ENCODE measurements at places on chromosomes 12 and 14.

GRCh38 chr12:81759190-81760051 is at the start of gene PPFIA2:
Gene PPFIA2, minus strand, starts transcription at chr12:81759350.
- no peak for DNase-seq

GRCh38 chr12:124939421-124940142 is 25.1 kb upstream of the UBC start:
- peak; percentile 91 for DNase-seq

DNA sequence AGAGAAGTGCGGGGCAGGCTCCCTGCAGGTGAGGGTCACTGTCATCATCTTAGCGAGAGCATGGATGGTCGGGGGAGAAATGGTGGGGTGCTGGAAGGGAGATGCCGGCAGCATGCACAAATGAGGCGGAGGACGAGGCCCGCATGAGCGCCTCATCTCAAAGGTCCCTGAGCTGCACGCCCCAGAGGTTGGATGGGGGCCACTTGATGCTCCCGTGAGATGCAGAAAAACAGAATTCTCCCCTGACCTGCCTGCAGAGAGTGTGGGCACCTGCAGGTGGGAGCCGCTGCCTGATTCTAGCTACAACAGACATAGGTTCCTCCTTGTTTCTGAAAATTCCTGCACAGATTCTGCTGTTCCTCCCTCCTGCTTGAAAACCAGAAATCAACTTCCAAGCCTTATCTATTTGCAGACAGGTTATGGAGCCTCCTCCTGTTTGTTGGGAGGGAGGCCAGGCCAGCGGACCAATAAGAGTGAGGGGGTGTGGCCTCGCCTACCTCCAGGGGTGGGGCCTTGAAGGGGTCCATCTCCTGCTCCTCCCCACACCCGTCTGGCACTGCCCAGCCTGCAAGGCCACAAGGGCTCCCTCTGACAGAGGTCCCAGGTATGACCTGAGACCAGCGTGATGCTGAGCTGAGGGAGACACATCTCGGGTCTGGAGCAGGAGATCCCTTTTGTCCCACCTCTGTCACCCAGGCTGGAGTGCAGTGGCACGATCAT is 67.2 kb downstream of the KDM2B start:
- no peak for DNase-seq

GRCh38 chr12:71252473-71252872 is 94.7 kb upstream of the TSPAN8 start:
- DNase-seq = no peak

DNA sequence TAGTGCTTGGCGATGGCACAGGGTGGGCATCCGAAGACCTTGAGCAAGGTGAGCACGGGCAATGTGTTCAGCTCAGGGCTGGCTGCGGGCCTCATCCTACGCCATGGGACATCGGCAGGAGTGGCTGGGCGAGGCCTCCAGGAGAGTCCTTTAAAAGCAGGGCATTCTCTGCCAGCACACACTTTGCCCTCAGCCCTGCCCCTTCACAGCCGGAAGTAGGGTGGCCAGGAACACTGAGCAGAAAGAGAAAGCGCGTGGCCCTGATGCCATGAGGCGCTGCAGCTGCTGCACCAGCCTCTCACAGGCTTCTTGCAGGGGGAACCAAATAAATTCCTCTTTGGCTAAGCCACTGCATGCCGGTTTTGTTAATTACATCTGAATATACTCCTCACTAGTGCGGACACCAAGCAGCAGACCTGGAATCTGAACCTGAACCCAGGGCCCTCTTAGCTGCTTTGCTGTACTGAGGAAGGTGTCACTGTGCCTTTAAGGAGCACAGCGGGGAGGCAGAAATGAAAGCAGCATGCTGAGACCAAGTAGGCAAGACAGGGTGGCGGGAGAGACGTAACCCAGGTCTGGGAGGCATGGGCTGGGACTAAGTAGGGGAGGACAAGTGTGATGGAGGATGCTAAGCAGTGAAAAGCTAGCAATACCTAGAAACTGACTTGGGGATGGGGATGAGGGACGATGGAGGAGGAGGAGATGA is 155.2 kb downstream of the TTC7B start:
- DNase-seq = no peak

GRCh38 chr12:49644620-49644994 is 21.2 kb downstream of the PRPF40B start:
- peak; percentile 73 for DNase-seq

DNA sequence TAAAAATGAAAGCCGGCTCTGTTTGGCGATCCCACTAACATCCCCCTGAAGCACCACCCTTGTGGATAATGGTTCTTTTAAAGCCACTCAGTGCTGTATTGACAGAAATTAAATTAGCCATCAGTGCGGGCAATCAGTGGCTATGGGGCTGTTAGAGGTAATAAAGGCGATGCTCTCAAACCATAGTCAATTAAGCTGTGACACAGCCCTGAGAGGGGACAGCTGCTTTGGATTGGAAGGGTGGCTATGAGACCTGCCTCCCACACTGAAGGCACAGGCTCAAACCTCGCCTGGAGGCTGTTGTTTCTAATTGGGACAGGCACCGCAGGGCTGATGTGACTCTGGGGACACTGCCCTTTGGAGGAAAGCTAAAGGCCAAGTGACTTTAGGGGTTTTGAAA is 562.2 kb downstream of the VRK1 start:
- no peak for DNase-seq

GRCh38 chr12:131507881-131508280 is 203.0 kb upstream of the SFSWAP start:
- no peak for DNase-seq

- DNase-seq = no peak
Observed at GRCh38 chr12:25357595-25357994, 106.9 kb upstream of the KRAS start.

DNA sequence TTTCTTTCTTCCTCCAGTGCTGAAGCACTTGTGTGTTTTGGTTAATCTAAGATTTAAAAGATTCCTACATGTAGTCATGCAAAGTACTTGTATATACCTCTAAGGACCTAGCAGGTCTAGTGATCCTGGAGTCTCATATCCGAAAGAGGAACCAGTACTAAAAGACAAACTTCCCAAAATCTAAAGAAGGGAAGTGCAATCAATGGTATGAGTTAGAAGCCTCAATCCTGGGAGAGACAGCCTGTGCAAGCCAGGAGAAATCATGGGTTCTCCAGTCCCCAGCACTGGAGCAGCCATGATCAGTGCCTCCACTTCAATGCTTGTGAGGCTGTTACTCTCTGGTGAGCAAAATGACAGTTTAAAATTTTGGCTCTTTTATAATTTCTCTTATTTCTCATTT is 277.4 kb downstream of the DAD1 start:
- DNase-seq = no peak

- no peak for DNase-seq
Observed at GRCh38 chr12:127162902-127163301, 1104.1 kb upstream of the TMEM132C start.

DNA sequence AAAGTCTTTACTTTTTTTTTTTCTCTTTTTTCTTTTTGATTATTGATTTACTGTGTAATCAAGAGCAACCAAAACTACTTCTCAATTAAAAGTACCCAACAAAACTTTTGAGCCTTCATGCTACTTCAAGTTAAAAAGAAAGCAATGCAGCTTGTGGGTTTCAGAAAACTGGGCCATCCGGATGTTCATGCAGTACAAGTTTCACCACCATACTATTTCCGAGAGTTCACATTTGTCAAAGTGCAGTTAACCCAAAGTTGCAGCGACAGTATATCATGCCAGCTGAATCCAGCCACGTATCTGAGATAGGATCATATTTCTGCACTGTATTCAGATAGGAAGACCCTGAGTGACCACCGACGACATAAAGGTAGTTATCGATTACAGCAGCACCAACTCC is 33.0 kb downstream of the KLHL28 start:
- DNase-seq = no peak

- DNase-seq = no peak
Observed at GRCh38 chr12:106648736-106649135, 65.9 kb downstream of the RFX4 start.

DNA sequence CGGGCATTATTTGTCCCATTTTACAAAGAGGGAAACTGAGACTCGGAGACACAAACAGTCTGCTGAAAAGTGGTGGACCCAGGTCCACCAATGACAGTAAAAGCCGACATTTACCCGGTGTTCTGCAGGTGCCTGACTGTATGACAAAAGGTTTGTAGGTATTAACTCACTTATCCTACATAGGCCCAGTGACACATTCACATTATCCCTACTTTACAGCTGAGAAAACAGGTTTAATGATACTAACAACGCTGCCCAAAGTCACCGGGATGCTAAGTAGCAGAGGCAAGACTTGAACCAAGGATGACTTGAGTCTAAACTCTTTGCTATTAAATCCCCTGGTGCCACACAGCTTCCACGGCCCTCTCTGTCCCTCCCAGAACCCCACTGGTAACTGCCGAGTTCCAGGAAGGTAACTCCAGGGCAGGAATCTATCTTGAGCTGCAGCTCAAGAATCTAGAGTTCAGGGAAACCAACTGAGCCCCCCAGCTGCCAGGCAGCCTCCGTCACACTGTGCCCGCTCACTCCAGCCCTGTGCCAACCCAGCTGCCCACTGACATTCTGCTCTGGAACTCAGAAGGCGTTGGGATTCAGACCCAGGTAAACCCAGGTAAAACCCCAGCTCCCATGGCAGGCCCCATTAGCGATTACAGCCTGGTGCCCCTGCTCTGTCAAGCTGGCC is 33.7 kb downstream of the SYNE3 start:
- no peak for DNase-seq

DNA sequence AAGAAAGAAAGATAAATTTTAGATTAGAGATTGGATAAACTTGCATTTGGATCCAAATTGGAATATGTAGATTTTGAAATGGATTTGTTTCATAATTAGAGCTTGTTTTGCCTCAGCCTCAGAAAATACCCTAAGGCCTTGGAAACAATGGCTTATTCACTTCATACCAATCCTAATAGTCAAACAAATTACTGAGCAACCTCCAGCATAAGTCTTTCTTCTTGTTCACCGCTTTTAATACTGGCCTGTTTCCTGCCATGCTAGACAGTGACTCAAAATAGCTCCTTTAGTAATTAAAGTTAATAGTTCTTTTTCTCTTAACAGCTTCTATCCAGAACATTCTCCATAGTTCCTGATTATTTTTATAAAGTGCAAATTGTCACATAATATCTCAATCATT is 110.9 kb upstream of the DNM1L start:
- no peak for DNase-seq

- DNase-seq = no peak
Observed at GRCh38 chr14:90088176-90088575, 26.4 kb downstream of the KCNK13 start.

DNA sequence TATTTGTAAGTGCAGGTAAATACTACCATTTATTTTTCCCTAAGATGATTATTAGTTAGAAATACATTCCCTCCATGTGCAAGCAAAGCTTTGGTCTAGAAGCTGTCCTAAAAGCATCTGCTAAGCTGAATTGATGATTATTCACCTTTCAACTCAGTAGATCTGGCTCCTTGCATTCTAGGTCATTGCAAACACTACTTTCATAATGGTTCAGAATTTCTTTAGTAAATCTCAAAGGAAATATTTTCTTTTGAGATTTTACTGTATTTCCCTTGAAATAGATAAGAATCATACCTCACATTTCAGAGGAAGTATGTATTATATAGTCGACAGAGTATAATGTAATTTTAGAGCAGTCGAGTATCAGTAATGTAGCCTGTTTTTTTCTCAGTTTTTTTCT is 2.4 kb downstream of the ETNK1 start:
- DNase-seq = no peak

GRCh38 chr12:103423516-103423910 is 72.3 kb downstream of the C12orf42 start:
- DNase-seq = no peak

DNA sequence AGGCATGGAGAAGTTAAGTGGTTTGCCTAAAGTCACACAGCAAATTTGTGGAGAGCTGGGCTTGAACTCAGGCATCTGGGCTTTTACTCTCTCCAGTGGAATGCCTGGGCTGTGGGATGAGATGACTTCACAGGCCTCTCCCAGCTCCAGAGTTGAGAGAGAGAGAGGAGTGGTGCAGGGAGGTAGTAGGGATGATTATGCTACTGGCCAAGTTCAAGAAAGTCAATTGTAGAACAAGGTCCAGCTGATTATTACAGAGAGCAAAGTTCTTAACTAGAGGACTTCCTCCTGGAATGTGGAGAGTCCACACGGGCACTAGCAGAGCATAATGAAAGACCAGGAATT is 769 bp upstream of the EMP1 start:
- no peak for DNase-seq

GRCh38 chr14:24597403-24597802 is 12.1 kb downstream of the GZMH start:
- DNase-seq = no peak

GRCh38 chr14:55097881-55098560 is 31.0 kb upstream of the LGALS3 start:
- DNase-seq = no peak

DNA sequence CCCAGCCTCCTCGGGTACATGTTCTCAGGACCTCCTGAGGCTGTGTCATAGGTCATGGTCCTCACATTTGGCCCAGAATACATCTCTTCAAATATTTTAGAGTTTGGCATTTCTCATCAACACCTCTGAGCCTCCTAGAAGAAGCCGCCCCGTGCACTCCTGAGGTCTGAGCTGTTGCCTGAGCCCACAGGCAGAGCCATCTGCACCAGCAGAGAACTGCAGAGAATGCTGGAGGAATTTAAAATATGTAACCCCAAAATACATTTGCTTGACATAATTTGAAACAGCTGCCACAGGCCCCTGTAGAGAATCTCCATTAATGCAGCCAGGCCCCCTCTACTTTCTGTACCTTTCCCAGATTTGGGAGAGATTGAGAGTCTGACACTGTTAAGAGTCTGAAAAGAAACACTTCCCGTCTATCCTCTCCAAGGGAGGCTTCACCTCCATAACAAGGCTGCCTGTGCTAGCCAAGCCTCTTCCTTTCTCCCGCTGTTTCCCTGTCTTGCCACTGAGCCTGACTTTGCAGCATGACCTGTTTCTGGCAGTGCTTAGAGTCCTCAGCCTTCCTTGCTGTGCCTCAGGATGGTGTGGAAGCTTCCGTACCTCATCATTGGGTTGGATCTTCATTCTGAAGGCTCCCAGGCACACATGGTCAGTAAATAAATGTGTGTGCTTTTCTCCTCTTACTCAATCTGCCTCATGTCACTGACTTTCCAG is 95.4 kb upstream of the SFSWAP start:
- no peak for DNase-seq

GRCh38 chr12:4849795-4850345 is 59.8 kb upstream of the KCNA1 start:
- no peak for DNase-seq

GRCh38 chr12:118527310-118527709 is 151.0 kb downstream of the SUDS3 start:
- DNase-seq = no peak

DNA sequence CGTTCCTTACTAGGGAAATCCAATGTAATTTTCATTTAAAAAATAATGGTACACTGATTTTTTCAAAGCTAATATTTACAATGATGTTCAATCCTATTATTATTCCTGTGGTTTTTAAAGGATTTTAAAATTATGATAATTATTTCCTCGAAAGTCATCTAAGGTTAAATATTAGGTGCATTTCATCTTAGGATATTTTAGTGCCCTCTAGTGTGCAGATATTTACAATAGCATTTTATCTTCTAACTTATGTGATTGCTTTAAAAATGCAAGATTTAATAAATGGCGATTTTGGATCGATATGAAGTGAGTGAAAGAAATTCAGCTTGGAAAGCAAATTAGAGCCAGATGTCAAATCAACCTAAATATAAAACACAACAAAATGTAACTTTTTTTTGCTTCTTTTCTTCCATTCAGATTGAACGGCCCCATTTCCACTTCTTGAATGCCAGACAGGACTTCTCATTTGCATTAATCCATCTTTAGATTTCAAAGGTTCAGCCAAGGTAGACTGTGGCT is 293.5 kb downstream of the SLC6A15 start:
- no peak for DNase-seq

- DNase-seq = no peak
Observed at GRCh38 chr12:12883369-12884001, 7.9 kb upstream of the GPRC5A start.

GRCh38 chr12:40105265-40105514 is 691 bp downstream of the SLC2A13 start:
- DNase-seq = no peak
